ENCODE measurements at places on chromosomes 3 and 15.

DNA sequence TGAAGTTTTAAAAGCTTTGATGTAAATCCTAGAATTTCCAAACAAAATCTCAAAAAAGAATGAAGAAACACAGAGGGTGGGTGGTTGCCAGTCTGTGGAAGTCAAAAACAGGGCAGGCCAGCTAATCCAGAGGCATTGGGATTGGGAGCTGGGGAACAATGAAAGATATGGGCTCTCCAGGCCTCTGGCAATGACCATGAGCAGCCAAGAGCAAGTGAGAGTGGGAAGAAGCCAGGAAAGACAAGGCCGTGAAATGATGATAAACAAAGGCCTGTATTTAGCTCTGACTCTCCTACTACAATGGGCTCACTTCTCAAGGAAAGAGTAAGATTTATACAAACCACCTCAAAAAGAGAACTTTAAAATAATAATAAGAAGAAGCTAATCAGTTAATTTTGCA lies 248.5 kb downstream of the ZMAT3 start:
- no peak for DNase-seq

DNA sequence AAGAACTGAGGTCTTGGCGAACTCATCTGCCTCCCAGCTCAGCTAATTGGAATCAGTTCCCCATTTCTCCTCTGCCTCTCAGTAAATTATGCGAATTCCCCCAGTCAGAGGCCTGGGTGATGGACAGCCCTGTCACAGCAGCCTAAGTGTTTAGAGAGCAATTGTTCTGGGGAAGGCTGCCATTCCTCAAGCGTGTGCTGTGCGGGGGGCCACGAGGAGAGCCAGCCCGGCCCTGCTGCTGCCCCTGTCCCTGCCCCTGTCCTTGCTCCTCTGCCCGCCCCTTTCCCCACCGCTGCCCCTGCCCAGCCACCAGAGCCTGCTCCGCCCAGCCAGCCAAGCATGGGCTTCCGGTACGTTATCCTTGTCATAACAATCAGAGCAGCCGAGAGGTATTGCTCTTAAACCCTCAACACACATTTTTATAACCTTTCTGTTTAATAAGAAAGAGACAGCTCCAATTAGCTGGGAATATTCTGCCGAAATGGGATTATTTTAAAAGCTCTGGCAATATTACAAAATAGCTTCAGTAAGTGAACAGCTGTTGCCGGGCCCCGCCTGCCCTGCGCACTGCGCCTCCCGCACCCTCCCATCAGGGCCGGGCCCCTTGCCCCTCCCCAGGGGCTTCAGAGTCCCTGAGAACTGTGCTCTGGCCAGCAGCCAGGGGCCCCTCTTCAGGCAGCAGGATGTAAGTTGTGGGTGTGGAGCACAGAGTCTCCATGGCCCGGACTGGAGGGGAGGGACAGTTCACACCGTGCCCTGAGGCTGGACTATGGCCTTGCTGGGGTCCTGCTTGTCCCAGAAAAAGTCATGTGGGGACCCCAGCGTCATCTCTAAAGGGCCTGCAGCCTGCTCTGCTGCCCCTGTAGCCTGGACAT lies 12.4 kb upstream of the CACNA2D2 start:
- DNase-seq = no peak

DNA sequence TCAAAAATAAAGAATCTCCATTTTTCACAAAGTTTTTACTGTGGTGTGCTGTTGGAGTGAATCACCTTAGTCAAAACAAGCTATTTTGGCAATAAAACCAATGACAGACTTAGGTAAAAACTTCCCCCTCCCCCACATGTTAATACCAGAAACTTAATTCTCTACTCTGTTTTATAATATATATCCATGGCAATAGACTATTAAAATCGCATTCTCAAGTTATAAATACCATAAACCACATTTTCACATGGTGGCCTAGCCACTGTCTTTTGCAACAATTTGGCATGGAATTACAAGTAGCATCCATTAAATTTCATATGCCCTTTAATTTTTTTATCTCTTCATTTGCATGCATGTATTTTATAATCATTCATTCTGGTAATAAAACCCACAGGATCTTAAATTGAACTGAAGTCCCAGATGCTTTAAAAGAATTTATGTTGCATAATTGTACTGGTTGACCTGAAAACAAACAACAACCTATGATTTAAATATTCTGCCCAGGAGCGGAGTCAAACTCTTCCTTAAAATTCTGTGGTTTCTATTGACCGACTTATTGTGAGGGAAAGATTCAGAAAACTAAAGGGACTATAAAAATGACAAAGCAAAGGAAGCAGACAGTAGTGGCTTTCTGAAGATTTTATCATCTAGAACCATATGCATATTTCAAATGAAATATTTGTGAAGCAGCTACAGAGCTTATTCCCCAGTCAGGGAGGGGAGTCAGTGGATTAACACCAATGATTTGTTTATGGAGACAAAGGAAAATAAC lies 229.0 kb upstream of the TBL1XR1 start:
- DNase-seq = no peak

GRCh38 chr15:76577879-76578512 lies 241.4 kb downstream of the ISL2 start:
- no peak for DNase-seq

DNA sequence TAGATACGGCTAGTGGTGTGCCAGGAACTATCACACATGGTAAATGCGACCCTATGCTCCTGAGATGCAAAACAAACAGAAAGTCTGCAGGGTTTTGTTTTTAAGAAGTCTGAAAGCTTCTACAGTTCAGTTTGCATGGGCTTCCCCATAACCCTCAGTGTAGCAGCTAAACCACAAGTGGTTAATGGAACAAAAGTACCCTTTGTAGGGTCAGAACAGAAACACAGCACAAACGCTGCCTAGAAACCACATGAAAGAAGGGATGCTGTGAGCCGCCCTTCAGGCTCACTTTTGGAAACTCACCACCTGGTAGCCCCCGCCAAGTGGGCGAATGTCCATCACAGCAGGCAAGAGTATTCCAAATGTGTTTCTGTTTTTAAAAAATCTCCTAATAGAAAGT lies 46.2 kb downstream of the CTDSPL start:
- no peak for DNase-seq

- no peak for DNase-seq
These were observed 332.5 kb upstream of the TPRG1 start for GRCh38 chr3:188839187-188839695.

- DNase-seq = no peak
These were observed 42.8 kb downstream of the NR2C2 start for GRCh38 chr3:14989943-14990779.

- DNase-seq = no peak
These were observed 43.6 kb upstream of the PDZRN3 start for GRCh38 chr3:73668391-73668790.

DNA sequence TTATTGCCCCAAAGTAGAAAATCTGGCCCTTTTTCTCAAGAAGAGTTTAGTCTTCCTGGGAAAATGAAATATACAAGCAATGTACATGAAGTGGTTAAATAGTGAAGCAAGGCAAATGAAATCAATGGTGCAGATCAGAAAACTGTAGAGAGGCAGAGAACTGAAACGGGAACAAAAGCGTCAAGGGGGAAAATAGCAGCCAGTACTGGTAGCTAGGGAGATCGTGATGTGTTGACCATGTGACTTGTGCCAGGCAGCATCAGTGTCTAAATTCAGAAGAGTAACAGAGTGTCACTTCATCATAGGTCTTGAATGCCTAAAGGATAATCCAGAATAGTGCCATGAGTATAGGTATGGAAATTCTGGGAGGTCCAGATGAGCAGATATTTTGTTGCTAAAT lies 163.1 kb downstream of the CHL1 start:
- DNase-seq = no peak

DNA sequence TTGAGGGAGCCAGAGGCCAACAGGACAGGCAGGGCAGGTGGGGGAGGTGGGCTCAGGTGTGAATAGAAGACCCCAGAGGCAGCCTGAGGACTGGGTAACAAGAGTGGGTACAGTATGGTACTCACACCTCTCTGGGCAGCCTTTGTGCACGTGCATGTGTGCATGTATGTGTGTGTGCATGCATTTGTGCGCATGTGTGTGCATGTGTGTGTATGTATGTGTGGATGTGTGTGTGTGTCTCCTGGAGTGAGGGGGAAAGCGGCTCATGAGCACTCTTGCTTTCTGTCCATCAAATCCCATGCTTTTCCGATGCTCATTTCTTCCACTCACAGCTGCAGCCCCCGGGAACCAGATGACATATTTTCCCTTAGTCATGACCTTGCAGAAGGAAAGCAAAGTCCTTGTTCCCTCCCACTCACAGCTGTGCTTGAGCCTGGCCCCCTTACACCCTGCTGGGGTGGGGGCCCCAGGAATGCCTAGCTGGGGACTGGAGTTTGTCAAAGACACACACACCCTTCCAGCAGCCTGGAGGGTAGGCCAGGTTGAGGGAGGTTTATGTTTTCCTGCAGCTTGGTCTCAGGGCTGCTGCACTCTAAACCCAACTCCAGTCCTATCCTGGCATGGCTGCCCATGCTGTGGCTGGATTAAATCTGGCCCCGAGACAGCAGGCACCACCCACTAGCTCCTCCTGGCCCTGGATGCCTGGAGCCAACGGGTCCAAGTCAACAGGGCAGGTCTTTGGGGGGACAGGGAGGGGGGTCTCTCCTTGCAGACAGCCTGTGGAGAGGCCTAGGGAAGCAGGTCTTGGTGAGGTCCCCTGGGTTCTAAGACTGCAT lies 22.5 kb downstream of the CCDC33 start:
- DNase-seq = no peak

- DNase-seq = no peak
These were observed 9.3 kb downstream of the WWTR1 start for GRCh38 chr3:149648525-149648924.

DNA sequence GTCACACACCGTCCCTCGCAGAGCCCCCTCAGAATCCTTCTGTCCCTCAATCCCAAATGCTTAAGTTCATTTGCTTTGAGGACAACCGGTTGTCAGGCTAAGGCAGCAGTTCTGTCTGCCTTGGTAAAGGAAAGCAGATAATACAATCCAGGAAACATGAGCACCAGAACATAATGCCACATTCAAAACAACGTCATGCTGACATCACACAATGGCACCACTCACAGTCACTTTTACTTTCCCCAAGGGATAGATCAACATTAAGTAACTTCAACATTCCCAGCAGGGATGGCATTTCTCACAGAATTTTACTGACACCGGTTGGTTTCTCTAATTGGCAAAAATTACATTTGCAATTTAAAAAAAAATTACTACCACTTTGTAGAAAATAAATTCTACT lies 74.6 kb upstream of the PSMD6 start:
- DNase-seq = no peak

GRCh38 chr3:110925798-110926197 lies 145.8 kb upstream of the NECTIN3 start:
- DNase-seq = no peak

DNA sequence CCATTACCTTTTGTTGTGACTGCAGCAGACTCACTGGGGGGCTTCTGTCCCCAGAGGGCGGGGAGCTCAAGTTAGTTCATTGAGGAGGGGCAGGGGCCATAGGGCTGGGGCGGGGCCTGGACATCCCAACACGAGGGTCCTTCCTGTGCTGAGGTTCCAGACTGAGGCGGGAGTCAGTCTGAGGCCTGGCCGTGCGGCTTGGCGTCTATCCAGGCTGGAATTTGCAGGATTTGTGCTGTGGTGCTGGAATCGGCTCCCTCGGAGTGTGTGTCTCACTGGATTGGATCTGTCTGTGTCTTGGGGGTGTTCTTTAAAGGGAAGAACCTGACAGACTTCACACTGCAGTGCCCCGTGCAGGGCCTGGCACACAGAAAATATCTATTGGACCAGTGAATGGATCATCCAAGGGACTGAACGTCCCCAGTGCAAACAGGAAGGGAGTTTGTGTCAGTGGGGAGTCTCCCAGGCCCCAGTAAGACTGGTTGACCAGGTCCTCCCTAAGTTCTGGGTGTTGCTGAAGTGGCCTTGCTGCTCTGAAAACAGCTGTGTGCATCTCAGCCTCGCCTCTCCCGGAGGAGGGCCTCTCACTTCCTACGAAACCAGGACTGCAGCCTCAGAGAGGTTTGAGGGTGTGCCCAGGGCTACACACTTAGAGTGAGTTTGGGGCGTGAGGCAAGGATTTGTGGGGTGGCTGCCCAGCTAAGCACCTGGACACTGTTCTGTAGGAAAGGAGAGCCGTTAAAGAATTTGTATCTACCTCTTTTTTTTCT lies 26.1 kb downstream of the GOLGA6L2 start:
- no peak for DNase-seq

DNA sequence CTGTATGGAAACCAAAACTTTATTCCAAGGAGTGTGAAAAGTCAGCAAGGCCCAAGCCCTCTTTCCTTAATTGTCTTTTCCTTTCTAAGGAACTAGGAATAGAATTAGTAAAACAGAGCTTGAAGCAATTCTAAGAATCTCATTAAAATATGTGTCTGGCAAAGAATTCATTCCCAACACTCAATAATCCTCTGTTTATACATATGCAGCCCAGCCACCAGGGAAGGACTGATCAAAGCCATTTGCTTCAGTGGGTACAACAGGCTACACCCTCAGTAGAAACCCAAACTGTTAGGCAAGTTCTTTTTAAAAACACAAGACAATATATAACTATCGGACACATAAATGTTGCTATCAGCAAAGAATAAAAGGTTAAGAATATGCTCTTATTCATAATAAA lies 266.9 kb downstream of the ERC2 start:
- DNase-seq = no peak

DNA sequence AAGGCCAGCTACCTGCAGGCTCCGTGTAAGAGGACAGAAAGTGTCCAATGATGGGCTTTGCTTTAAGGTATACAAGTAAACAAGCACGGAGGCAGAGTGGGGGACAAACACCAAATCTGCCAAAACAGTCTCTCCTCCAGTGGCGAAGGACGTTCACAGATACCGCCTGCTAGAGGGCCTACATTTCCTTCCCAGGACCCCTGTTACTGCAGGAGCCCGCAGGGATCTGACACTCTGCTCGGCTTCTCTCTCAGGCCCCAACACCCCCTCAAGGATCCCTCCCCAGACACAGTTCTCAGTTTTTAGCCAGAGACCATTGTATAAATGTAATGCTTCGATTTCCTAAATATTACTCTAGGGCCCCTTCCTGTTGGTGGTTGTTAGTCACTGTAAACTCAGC lies 46.0 kb upstream of the VGLL4 start:
- no peak for DNase-seq

DNA sequence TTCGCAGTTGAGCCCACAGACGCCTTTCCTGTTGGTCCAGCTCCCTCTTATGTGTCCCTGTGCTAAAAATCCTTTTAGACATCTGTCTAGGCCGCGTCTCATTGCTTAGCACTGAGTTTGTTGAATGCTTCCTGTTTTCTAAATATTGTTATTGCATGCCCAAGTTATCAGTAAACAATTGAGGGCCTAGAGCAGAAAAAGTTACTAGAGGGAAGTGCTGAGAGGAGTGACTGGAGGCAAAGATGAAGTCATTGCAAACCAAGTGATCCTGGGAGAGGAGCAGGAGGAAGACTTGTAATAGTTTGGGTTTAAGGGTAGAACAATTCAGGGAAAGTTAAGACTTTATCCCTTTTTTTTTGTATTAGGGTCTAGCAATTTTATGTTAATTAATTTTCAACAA lies 88.1 kb downstream of the DCUN1D1 start:
- DNase-seq = no peak

DNA sequence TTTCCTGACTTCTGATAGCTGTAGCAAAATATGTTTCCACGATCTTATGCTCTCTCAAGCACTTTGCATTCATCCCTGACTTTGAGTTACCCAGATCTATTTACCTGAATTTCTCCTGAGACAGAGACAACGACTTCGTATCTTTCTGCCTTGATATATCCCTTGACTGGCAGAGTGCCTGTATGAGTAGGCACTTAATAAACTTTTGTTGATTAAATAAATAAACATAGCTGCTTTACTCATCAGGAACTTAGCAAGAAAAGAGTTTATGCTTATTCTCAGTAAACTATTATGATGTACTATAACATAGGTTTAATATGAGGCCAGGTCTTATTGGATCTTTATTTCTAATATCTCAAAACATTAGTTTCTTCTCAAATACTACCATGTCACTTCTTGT lies 85.6 kb upstream of the PHLDB2 start:
- DNase-seq = no peak
